Ureter (tissue), 1 donor: ENCODE measurements at places on chromosomes 6 and 20.

GRCh38 chr6:43926634-43927531 lies 156.9 kb downstream of the VEGFA start:
- peak; percentile 81 for DNase-seq

DNA sequence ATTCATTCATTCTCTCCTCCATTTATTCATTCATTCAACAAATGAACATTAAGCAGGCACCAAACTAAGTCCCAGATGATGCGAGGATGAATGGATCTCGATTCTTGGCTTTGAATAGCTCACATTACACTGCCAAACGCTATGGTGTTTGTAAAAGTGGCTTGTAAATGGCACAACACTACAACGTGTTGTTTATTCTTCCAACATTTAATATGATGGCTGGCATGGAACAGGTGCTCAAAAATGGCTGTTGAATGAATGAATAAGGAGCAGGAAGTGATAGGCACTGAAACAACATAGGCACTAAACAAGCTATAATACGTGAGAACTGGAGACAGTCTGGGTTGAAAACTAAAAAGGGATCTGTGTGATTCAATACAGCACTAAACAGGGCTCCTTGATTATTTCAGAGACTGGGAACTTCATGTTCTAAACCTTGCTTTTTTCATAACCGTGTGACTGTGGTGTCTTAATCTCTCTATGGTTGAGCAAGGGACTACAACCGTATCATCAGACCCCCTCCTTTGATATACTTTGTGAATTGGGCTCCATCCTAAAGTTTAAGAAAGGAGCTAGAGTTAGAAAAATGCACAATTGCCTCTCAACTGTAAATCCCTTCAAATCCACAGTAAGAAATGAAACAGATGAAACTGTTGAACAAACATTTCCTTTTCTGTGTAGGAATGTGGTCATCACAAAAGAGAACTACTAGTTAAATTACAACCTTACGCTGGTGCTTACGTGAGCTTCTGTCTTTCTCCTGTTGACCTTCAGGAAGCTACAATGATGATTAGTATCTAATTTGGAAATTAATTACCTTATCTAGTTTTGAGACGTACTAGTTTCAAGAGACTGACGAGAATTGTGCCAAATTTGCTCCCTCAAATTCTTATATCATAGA lies 16.9 kb upstream of the SLC16A10 start:
- DNase-seq = no peak

DNA sequence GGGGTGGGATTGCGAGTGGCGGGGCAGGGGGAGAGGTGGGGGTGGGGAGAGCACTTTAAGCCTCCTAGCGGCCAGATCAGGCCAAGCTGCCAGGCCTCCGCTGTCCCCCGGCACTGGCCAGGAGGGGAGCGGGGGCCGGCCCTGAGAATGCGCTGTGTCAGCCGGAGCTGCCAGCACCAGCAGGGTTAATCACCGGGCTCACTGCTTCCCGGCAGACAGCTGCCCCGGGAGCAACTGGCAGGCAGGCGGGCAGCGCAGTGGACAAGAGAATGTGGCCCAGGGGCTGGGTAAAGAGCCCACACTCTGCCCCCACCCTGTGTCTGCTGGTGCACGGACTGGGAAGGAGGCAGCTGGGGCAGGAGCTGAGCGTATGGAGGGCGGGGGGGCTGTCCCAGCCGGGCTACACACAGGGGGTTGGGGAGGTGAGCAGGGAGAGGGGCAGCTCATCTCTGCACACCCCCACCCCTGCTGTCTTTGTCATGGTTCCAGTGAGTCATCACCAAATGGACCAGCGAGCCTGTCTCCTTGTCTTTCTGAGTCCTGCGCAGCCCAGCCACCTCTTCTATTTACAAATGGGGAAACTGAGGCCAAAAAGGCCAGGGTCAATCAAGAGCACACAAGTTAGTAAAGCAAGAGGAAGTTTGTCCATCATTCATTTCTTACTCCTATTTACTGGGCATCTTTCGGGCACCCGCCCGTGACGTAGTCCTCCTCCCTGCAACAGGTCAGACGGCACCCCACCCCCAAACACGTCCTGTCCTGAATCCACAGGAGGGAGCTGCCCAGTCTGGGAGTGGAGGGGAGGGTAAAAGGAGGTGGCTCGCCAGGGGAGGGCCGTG lies 2.1 kb upstream of the LAMA5 start:
- no peak for DNase-seq

DNA sequence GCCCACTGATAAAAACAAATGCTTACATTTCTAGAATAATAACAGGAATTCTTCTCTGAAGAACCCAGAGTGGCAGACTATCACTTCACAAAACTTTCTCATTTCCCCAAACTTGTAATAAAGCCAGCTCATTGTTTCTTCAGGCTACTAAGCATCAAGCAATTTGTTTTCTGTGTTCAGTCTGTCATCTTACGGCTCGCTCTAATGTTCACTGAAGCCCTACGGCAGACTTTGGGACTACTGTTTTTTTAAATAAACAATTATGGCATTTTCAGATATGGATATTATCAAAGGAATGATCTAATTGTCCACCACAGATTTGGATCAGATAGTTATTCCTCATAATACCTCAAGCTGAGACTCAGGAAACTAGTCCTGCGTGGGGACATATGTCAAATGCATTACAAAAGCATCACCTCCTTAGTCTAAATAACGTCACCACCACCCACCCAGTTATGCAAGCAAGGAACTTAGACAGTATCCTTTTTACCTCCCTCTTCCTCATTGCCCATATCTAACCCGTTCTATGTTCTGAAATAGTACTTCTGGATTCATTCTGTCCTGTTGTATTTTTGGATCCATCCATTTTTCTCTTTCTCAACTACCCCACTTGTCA lies 415.1 kb downstream of the PLCB1 start:
- DNase-seq = no peak

GRCh38 chr20:35191419-35192117 lies 19.7 kb downstream of the PROCR start:
- no peak for DNase-seq

DNA sequence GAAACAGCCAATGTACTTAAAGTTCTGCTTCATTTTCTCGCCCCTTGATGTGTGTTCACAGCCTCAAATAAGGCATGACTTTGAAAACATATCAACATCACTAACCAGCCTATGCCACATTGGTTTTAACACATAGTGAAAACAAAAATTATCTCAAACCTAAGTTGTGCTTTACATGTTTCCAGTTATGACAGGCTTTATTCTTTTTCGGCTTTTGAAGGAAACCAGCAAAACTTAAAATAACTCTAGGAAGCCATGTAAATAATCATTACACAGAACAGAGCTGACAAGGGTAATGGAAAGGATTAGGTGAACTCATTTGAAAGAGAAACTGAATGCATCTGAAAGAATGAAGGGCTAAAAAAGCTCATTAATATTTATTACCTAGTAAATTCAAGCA lies 42.1 kb downstream of the BMP5 start:
- DNase-seq = no peak

DNA sequence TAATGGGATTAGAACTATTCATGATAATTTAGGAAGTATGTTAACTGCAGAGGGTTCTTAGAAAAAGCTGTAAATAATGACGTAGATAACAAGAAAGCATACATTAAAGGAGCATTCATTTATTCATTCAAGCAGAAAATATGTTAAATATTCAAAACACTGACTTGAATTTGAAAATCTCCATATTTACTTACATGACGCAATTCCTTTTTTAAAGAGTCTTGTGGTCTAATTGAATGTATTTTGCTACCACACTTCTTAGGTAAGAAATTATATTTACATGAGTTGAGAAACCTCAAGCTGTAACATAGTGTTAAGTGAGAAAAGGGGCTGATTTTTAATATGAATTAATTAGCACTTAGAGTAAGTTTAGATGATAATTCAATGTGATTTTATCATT lies 38.9 kb upstream of the NKAIN2 start:
- no peak for DNase-seq

DNA sequence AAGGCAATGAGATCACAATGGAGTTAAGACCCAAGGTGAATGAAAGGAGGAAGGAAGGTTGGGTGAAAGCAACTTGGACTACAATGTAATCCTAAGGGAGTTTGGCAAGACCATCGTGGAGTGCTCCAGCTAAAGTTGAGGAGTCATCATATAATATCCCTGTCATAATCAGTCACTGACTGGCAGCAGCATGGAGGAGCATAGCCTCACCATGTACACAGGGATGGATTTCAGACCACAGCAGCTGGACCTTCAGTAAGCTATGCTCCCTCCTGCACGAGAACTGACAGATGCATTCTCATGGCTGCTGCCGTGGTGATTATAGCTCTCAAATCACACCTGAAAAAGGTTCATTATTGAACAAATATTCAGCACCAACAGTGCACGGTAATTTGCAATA lies 43.0 kb downstream of the GOPC start:
- DNase-seq = no peak

DNA sequence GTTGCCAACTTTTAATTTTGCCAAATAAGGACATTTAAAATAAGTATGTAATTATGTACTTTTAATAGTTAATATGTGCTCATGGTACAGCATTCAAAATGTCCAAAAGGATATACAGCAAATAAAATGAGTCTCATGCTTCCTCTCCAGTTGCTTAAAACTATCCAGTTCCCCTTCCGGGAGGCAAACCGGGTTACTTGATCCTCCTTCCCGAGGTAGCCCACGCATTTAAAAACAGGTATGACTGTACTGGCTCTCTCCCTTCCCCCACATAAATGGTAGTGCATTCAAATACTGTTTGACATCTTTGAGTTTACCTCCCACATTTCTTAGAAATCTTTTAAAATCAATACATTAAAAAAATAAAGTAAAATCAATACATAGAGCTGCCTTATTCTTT lies 66.4 kb downstream of the PHF20 start:
- DNase-seq = no peak

DNA sequence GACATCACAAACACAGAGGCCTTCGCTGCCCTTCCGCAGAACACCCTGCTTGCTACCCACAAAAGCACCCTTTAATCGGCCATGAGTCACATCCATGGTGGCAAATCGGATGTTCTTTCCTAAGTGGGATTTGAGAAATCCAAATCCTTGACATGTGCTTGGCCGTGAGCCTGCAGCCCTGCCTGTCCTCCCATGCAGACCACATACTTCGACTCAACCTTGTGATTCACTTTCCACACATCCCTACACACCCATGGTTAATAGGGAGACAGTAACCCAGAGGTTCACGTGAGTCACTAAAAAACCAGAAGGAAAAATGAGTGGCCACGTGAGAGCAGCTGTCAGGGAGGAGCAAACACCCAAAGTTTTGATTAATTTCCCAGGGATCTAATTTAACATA lies 19.4 kb downstream of the RAMACL start:
- DNase-seq = peak; percentile 10

DNA sequence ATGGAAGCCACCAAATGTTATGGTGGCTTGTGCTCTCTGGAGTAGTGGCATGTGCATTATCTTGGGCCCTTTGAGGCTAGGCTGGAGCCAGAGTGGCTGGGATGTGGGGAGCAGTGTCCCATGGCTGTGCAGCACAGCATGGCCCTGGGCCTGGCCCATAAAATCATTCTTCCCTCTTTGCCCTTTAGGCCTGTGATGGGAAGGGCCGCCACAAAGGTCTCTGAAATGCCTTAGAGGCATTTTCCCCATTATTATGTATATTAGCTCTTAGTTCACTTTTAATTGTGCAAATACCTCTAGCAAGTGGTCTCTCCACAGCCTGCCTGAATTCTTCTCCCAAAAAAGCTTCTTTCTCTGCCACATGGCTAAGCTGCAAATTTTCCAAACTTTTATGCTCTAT lies 297.3 kb upstream of the IRAK1BP1 start:
- no peak for DNase-seq

DNA sequence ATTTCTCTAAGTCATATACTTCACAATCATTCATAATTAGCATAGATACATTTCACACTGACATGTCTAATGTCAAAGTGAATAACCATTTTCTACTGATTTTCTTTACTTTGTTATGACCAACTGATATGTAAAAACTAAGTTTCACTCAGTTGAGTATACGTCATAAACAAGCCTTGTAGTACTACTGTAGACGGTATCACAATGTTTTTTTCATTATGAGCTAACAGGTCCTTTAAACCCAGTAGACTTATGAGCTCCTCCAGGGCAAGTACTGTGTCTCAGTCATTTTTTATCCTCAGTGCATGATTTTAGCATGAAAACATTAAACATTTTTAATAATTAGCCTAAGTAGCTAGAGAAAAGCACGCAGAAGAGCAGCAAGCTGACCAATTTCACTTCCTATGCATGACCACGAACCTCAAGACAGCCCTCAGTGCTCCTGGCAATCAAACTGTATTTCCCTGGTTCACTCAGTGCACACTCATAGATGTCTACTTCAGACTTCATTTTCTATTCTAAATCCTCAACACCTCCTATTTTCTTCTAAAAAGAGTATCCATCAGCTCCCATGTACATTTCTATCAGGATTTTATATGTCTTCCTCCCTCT lies 32.0 kb upstream of the TFAP2D start:
- DNase-seq = no peak

GRCh38 chr20:58196402-58197184 lies 31.9 kb downstream of the ANKRD60 start:
- DNase-seq = no peak

DNA sequence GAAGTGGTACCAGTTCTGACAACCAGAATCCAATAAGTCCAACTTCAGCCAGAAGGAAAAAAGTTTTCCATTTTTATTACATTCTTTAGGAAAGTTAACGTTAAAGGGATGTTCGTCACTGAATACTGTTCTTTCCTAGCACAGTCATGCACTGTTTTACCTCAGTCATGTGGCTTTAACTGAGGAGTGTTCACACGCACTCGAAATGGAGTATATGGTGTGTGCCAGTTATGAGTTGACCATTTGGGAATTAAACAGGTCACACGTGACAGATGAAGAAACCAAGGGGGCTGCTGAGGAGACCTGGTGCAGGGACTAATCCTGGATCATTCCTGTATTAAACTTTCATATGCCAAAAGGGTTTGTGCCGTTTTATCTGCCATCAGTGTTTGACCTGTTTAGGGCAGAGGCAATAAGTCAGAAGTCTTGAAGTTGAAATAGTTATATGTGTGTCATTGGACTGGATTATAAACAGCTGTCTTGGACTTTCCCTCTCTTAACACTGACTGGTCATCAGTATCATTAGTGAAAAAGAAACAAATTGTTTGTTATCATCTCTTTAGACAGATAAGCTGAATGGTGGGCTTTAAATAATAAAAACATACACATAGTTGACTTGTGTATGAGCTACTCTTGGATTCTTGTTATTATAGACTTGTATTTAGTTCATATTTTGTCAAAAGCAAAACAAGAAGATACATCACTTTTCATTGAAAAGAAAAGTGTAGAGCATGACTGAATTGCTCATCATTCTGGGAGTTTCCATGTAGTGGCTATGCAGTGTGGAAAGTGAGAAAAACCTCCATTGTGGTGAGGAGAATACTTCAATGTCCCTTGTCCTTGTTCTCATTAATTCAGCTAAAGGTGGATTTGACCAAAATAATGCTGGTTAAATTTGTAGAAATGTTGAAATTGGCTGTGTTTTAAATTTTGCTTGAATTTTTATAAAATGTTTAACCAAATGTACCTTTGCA lies 123.5 kb upstream of the SAMD5 start:
- DNase-seq = no peak

DNA sequence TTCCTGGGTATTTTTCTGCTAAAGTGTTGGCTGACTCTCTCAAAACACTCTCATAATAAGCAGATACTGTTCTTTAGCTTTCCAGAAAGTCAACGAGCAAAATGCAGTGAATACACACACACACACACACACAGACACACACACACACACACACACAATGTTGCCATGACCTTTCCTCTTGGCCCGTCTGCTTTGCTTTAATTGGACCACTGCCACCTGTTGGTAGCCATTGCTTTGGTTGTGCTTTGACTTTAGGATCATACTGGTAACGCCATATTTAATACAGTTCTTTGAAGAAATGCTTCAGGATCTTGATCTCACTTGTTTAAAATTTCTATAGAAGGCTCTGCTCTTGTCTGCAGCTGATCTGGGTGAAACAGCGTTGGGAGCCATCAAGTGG lies 4.4 kb downstream of the FIG4 start:
- no peak for DNase-seq

GRCh38 chr6:53492860-53493634 lies 51.9 kb downstream of the GCLC start:
- DNase-seq = no peak
